ENCODE measurements at places on chromosomes 11 and 22.

GRCh38 chr11:72869831-72870230, 55.6 kb downstream of the ATG16L2 start:
- DNase-seq: no peak

- no peak for DNase-seq
These were observed 19.7 kb downstream of the GRAMD4 start for GRCh38 chr22:46639843-46640242.

DNA sequence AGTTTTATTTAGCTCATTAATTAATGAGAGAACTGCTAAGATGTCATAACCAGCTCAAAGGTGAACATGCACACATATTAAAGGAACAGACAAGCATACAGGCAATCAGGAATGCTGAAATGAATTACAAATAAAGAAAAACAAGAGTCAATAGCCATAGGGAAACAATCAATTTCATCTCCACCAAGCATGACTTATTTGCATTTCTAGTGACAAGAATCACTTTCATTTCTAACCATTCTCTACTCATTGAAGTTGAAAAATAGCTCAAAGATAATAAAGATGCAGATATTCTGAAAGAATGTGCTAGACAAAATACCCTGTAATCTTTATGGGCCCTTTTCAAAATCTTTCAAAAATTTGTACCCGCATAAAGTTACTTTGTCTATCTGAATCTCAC, 23.2 kb downstream of the ISX start:
- no peak for DNase-seq

DNA sequence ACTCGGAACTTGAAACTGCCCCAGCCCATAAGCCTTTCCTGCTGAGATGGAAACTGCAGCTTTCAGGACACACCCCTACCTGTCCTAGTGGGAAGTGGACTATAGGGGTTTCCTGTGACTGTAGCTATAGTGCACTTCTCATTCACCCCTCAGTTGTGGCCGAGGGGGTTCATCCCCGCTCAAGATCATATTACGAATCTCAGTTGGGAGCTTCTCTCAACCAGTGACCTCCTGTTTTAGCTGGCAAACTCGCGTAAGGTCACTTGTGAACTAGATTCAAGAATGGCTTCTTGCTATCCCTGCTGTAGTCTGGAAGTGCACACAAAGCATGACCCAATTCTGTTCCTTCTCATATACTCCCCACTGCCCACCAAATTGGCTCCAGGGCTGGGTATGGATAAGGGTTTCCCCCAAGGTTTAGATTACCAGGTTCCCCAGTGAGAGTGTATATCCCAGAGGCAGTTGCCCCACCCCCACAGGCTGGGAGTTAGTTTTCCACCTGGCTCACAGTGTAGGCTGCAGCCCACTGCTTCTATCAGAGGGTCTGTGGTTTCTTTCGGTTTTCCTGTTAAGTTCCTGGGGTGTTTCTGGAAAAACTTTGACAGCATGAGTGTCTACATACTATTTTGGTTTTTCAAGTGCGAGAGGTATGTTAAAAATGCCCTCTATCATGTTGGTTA, 812.9 kb downstream of the JRKL start:
- no peak for DNase-seq

- DNase-seq: no peak
These were observed 30.7 kb downstream of the PDE2A start for GRCh38 chr11:72643547-72643946.

DNA sequence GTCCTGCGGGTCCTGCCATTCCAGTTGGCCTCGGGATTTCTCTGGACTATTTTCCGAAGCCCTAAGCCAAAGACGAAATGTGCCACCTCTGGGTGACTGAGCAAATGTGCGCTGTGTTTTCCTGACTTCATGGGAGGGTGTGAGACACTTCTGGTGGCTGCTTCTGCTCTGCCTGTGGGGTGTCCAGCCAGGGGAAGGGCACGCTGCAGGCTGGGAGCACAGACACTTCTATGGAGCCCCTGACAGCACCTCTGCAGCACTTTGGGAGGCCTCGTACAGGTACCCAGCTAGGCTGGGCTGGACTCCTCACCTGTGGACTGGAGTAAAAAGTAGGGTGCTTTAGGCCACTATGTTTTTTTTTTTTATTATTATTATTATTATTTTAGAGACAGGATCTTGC, 17.7 kb downstream of the TANGO2 start:
- DNase-seq: no peak

DNA sequence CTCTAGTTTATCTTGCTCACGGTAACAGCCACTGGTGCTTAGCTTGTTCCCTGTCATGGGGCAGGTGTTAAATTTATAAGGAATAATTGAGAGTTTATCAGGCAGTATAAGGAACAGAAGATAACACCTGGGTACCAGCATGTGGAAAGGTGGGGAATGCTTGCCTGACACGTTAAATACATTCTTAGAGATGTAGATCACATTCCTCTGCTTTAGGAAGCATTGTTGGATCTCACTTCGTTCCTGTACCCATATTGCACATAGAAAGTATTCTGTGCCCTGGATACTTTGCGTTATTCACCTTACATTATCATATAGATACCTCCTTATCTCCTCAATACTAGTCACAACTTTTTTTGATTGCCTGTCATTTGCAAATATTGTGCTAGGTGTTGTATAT, 114.7 kb downstream of the UVRAG start:
- no peak for DNase-seq

GRCh38 chr11:46521961-46522681, 71.7 kb downstream of the AMBRA1 start:
- no peak for DNase-seq

DNA sequence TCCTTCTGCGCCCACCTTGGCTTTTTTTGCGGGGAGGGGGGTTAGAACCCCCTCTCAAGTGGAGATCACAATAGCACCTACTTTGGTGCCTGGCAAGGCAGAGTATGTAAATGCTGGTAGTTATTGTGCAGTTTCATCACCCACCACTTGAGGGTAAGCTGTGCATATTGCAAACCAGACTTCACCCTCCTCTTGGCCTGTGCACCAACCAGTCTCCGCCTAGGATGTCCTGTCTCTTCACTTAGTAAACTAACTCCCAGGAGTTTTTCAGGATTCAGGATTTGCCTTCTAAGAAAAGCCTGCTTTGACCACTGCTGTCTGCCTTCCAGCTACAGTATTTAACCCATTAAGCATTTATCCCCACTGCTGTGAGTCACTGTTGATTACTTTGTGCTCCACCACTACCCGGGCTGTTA, 2.0 kb upstream of the UBXN1 start:
- DNase-seq: no peak

GRCh38 chr11:75537740-75538139, 12.0 kb upstream of the GDPD5 start:
- no peak for DNase-seq

DNA sequence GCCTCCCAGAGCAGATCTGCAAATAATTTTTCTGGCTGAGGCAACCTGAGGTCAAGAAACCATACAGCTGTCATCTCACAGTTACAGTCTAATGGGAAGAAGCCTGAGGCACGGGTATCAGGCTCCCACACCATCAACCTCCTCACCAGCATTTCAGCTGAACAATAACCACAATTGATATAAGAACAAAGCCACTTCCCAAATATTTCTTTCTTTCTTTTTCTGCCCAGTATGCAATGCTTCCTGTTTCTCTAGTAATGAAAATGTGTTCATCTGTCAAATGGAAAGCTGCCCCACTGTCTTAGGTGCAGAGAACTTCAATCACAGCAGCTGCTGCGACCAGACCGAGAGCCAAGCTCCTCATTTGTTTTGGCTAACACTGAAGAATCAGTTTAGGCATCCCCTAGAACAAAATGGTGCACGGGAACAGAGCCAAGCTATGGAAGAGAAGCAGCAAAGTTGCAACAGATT, 108.4 kb downstream of the BLID start:
- no peak for DNase-seq

DNA sequence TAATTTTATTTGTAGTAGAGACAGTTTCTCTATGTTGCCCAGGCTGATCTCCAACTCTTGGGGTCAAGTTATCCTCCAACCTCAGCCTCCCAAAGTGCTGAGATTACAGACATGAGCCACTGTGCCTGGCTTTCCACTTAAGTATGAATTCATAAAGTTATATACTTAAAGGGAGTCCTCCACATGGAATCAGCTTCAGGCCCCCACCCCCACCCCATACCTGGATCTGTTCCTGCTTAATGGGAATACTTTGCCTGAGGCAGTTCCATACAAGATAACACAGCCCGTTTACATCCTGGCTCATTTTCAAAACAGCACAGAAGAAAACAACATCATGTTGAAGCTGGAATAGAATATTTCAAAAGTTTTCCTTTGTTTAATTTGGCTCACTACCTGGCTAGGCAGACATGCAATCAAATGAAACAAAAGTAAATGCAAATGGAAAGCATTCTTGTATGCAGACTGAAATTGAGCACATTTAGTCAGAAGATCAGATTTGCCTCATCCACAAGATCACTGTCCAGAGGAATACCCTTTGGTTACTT, 82.4 kb downstream of the FAT3 start:
- DNase-seq: no peak

All from T follicular helper cell (primary cell).